ENCODE measurements at places on chromosomes 4 and X.

DNA sequence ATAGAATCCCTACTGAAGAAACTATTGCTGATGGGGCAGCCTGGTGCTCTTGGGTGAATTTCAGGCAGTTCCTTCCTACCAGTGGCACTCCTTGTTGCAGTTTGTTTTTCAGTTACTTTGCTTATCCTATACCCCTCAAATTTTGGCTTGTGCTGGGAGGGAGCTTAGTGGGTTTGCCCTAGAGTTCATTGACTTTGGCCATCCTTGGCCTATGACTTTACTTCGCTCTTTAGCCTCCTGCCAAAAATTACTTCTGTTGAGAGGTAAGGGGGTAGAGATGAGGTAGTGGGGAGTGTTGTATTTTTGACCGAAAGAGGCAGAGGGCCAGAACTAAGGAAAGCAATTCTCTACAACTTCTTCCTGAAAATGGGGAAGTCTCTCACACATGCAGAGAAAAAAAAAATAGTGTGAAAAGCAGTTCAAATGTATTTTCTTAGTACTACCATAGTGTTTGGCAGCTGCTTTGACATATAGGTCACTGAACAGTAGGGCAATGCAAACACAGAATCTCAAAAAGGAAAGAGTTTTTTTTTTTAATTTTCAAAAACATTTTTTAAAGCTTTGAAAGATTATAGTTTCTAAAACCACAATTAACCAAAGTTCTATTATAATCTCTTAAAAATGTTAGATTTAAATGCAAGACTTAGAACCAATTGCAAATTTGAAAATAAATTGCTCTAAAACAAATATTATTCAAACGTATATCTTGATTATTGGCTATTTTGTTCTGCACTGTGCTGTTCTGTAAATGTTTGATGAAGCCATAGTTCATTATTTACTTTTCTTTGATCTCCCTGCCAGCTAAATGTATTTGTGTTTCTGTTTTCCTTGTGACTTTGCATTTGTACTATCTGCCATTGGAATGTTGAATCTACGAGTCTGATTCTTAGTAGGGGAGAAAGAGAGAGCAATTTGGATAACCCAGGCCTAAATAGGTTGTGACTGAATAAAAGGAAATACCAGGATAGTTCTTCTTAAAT is 73.6 kb downstream of the DCK start:
- DNase-seq = no peak

DNA sequence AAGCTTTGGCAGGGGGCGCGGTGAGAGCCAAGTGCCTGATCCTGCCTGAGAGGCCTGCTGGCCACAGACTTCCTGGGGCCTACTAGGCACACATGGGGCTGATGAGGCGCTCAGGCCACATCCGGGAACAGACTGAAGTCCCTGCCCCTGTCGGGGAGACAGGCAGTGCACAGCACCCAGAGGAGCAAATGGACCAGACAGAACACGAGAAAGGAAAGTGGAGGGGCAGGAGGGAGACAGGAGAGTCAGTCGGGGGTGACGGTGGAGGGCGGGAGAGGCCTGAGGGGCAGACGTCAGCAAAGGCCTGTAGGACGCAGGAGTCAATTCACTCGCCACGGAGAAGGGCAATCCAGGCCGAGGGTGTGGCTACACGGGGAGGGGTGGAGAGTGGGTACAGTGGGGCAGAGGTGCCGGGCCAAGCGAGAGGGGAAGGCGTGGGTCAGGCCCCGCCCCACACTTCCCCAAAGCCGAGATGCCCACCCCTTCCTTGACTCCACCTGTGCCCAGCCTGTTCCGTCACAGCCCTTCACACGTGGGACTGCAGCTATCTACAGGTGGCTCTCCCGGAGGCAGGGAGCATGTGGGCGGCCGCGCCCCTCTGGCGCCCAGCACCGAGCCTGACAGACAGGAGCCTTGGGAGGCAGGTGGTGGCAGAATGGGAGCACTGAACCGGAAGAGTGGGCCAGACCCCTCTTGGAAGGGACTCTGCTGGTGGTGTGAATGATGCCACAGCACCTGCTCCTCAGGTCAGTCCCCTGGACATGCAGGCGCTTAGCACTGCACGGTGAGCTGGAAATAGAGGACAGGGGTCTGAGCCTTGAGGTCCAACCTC is 20.5 kb downstream of the NOP14 start:
- DNase-seq = no peak

DNA sequence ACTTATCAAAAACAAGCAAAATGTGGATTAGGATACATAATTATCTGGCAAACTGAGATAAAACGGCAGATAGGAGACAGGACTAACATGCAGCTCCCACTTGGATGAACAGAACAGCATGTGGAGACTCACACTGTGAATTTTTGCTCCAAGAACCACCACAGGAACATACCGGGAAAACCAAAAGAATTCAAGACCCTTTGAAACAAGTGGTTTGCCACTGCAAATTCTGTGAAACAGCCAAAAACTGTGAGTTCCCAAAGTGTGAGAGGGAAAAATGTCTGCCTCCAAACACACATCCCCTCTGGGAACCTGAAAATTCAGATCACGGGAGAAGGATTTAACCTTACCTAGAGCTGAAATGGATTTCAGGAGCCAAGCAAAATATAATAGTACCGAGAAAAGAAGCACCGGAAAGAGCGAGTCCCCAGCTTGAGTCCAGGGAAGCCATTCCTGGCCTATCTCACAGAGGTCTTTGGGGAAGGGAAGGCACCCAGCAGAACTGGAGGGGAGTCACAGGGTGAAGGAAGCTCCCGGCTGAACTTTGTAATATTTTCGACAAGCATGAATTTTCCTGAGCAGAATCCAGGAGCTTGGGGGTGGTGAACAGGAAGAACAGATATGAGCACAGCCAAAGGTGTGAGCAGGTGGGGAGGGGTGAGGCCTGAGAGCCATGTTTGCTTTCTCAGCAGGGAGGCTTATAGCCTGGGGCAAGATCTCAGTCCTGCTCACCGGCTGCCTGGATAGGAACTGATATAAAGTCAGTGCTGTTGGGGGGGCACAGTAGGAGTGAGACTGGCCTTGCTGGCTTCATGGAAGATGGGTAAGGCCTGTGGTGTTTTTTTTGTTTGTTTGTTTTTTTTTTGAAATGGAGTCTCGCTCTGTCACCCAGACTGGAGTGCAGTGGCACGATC is 23.9 kb downstream of the MANBA start:
- DNase-seq = no peak

- DNase-seq = peak; percentile 32
These were observed 73.6 kb upstream of the DHX15 start for GRCh38 chr4:24657768-24658617.

- DNase-seq = peak; percentile 32
These were observed 97.1 kb downstream of the TMA16 start for GRCh38 chr4:163591614-163592020.

DNA sequence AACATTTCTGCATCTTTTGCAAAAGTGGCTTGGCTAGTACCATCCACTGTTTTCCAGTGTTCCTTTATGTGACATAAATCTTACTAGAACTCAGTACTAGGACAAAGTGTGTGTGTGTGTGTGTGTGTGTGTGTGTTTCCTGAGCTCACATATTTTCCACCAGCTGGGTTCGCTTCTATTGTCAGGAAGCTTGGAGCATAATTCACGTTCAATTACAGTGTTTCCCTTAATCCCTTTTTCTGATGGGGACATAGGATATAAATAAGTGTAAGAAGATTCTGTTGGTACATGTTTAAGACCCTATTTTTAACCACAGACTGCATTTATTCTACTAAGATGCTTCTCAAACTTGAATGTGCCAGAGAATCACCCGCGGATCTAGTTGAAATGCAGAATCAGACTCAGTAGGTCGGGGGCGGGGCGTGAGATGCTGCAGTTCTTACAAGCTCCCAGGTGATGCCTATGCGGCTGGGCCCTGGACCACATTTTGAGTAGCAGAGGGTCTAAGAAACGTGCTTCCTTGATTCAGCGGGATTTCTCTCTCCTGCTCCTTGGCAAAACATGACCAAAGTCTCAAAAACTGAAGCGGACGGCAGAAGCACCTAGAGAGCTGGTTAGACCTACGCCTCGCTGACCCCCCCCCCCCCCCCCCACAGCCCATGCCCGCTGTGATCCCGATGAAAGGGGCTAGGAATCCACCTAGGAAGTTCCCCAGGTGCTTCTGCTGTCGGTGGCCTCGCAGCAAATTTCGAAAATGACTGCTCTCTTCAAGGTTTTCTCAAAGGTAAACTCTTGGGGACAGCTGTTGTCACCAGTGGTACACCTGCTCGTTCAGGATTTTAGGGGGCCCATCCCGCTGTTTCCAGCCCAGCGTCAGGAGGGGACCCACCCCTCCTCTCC is 797 bp downstream of the CD99L2 start:
- DNase-seq = no peak

- DNase-seq = no peak
These were observed 71.8 kb downstream of the ASMT start for GRCh38 chrX:1686642-1687041.

- DNase-seq = no peak
These were observed 74.7 kb downstream of the CHRNA9 start for GRCh38 chr4:40409835-40410234.

DNA sequence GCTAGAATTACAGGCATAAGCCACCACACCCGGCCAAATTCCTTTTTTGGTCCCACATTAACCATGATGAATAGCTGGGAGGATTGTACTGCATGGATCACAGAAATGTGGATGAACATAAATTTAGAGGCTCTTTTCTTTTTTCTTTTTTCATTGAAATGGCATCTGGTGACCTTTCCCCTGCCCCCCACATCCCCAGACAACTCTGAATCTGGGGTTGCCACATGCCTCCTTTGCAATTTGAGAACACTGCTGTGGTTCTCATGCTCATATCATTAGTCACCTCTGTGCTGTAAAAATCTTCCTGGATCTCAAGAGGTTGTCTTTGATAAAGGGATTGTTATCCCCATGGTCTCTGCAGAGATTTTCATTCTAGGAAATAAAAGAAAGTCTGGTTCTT is 22.8 kb upstream of the FMR1NB start:
- no peak for DNase-seq

DNA sequence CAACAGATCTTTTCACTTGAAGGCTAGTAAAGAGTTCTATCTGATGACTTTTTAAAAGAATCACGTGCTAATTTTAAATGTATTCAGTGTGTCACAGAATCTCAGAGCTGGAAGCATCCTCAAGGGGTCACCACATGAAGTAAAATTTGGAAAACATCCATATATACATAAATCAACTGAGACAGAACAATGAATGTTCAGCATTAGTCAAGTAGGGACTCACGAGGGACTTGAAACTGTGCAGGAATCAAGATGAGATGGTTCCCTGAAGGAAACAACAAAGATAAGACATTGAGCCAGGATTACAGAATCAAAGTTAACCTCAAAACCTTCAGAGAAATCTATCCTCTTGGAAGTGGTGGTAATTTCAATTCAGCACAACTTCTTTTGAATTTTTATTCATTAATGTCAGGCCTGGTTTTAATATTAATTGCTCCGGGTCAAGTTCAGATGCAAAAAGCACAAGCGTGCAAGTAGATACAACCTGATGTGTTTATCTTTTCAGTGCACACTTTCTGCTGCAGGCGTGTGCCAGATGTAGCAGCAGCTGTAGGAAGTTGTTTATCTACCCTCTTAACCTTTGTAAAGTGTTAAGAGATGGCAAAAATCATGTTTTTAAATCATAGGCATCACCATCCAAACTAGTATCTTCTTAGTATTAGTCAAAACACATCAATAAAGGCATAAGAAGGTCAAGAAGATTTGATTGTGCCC is 87.7 kb upstream of the SRD5A3 start:
- DNase-seq = no peak

- no peak for DNase-seq
These were observed 46.2 kb downstream of the CASK start for GRCh38 chrX:41877167-41877566.

DNA sequence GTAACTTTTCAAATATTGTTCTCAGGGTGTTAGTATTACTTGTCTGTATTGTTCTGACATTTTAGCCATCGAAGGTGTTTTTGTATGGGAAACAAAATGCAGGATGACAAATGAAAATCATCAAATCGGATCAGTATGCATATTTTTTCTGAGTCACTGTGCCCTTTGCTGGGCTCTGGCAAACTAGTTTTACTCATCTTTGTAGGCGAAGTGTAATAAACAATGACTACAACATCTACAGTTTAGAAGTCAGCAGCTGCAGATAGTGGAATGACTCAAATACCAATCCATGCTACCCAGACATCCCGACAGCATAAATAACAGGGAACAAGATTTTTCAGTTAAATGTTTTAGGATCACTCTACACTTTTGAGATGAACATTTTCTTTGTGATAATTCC is 557.3 kb upstream of the TENM3 start:
- DNase-seq = no peak

- DNase-seq = no peak
These were observed 262.6 kb upstream of the RPS6KA3 start for GRCh38 chrX:20529301-20529700.

GRCh38 chr4:24736066-24736465 is 59.3 kb upstream of the SOD3 start:
- no peak for DNase-seq

DNA sequence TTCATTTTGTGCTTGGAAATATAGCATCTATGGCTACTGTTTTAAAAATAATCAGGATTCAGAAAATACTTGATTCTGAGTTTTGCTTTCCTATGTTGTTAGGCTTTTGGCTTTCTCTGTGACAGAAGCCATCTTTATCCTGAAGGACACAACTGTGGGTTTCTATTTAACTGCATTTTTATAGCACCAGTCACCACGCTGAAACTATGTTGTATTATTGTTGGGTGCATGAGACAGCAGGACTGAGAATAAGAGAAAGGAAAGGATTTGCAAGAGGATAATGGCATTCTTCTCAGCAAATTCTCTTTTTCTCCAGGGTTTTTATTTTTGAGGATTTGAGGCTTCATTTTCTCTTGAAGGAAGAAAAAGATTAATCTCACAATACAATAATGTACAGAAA is 10.1 kb upstream of the NEUROG2 start:
- no peak for DNase-seq

DNA sequence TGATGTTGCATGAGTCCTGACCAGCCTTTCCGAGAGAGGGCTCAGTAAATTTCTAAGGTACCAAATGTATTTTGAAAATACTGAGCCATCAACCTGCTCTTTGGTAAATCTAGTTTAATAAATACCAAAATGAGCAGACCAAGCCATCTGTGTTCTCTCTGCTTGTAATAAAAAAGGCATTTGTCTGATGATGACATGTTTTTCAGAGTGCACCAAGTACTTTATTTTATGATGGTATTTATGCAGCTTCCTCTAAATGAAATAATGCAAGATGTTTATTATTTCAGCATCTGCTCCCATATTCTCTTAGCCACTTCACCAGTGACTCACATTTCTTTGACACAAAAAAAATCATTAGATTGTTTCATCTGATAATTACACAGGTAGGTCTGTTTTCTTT is 700.5 kb downstream of the TRIML1 start:
- DNase-seq = no peak

GRCh38 chrX:119375561-119375960 is 23.6 kb upstream of the SLC25A43 start:
- DNase-seq = no peak

GRCh38 chr4:54060116-54060515 is 4.3 kb downstream of the CHIC2 start:
- no peak for DNase-seq

All from GM13976 (cell line).